ENCODE measurements at places on chromosomes 12 and 14. TPM values are rescaled to one million over a fixed set of nuclear protein-coding genes. Genes with fewer than 3 reads are reported as not detected.

Gene AQP6
- total RNA-seq = not detected

- no peak for DNase-seq
These were observed 3.8 kb upstream of the KRT85 start for GRCh38 chr12:52370926-52371608.

DNA sequence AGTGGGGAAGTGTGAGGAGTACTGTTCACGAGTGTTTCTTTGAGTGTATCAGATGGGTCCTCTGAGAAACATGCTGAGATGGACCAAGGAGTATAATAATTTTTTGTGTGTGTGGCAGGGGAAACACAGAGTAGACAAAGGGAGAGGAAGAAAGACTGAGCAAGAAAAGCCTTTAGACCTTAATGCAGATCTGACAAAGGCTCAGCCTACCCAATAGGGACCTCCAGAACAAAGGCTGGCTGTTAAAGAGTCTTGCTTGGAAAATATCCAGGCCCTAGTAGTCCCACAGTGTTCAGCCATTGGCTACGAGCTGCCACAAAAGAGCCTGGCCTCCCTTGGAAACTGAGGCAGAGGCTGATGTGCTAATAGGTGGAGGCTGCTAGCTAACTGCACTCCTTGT lies 13.5 kb downstream of the COQ5 start:
- no peak for DNase-seq

DNA sequence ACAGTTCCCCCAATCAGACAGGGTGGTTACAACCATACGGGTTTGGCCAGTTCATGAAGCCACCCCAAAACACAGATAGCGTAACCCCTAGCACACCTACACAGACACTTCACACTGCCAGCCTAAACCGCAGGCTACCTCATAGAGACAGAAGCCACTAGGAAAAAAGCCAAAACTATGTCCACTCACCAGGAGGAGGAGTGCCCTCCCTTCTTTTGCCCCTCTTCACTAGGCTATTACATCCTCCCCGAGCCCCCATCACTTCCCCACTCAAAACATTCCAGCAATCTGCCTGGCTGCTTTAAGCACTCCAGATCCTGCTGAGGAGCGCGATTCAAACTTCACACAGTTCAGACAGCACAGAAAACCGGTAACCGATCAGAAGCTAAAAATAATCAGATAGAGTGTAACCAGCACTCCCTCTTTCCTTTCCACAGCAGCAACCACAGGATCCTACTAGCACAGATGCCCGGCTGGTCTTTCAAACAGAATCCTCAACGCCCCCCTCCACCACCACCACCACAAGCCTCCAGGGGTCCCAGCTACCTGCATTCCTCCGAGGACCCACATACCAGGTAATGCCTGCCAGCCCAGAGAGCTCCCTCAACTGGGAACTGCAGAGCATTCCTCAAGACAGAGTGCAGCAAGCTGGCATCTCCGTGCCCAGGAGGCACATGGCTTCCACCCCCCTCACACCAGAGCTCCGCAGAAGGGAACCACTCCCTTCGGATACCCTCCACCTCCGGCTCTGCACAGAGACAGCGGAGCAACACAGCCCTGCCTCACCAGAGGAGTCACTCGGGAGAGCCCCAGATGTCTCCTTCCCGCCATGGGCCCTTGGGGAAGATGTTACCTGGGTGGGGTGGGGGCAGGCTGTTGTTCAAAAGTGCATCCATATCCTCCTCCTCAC lies 1.5 kb downstream of the CHD4 start:
- DNase-seq = peak; percentile 25

- DNase-seq = no peak
These were observed at the start of gene VSX2 for GRCh38 chr14:74238974-74239847. Gene VSX2 (plus strand): TSS chr14:74239449. CDS start chr14:74239562, 113 bp downstream.

DNA sequence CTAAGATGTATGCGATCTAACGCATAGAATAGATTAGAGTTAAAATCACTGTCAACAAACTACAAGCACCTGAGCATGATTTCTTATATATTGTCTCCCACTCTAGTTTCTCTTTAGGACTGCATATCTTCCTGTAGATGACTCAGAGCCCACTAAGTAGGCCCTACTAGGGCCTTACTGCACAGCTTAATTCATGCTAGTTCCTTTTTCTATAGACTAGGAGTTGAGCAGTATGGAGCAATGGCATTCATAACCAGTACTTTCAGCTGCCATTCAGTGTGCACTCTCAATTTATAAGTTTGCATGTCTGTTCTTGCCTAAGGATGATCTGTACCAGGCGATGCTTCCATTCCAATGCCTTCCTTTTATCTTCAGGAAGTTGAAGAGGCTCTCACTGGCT lies 103.5 kb downstream of the METTL25 start:
- no peak for DNase-seq

- DNase-seq = no peak
These were observed 370.9 kb downstream of the AEBP2 start for GRCh38 chr12:19810213-19810612.

- DNase-seq = no peak
These were observed 21.0 kb downstream of the RTN1 start for GRCh38 chr14:59849411-59850130.

Data from activated T-helper 1 cell treated with anti-CD3 and anti-CD28 coated beads, Interleukin-12 subunit alpha, Interleukin-12 subunit beta, Interleukin-2, Interleukin-4 antibody, amounts not matched to agents 30 ng/mL and 10 ng/mL and 1 ng/mL, durations not matched to agents 14 hours and 24 hours and 36 hours (primary cell).